Activated CD8-positive, alpha-beta memory T cell treated with anti-CD3 and anti-CD28 coated beads for 1 hour (primary cell): ENCODE measurements at places on chromosomes 11 and 22.

DNA sequence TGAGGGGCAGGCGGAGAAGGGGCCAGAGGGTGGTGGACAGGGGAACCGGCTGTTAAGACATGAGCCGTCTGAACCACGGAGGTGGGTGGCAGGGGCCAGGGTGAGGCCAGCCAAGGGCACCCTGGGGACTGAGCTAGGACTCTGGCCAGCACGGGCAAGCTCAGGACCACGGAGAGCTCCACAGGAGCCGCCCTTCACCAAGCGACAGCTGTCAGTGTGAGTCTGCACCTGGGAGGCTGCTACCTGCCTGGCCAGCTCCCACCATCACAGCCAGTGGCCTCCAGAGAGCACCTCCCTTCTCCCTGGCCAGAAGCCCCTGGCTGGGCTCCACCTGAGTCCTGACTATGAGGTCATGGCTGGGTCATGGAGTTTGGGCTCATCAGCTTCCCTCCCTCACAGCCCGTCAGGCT, 21.6 kb downstream of the MGAT3 start:
- DNase-seq: no peak

DNA sequence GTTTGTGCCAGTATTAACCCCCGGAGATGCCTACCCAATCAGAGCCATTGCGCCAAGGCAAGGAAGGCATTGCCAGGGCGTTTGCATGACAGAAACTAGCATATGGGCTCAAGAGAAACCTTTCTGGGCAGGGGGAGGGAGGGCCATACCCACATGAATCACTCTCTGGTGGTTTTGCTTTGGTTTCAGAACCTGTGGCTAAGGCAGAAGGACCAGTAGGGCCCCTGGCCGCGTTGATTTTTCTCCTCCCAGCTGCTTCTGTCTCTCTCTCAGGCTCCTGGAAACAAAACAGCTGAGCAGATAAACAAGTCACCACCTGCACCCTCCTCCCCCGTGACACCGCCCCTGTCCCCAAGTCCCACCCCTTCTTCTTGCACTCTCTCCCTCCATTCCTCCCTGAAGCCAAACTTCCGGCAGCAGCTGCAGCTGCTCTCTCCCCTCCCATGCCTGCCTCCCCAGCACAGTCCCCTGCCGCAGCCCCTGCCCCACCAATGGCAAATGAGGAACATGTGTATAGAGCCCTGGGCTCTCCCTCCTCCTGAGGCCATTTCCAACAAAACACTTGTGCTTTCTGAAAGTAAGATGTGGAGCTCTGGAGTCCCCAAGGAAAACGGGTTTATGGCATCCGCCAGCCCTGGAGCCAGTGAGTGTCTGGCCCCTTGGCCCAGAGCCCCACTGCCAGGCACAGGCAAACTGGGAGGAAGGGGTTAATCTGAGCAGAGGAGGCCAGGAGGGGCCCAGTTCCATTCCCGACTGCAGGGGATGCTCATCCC, 39.0 kb upstream of the ADA2 start:
- peak; percentile 13 for DNase-seq

DNA sequence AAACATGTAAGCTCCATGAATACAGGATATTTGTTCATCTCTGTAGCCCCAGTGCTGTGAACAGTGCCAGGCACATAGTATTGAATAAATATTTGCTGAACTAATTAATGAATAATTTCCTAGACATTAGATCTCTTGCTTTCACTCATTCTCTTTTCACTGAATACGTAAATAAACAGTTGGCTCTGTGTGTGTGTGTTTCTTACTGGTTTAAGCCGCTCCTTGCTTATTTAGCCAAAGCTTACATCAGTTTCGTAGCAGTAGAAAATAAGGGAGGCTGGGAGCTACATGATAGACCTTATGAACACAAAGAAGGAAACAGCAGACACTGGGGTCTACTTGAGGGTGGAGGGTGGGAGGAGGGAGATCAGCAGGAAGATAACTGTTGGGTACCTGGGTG, 17.2 kb downstream of the KREMEN1 start:
- no peak for DNase-seq

DNA sequence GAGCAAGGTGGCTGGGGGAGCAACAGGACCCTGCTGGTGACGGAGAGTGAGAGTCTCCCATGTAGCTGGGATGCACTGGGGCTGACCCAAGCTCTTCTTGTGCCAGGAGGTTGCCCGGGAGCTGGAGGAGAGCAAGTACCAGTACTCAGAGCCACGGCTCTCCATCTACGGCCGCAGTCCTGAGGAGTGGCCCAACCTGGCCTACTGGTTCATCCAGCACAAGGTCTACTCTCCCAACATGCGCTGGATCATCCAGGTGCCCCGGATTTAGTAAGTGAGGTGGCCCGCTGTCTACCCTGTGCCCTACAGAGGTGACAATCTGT, 40.4 kb downstream of the AMPD3 start:
- DNase-seq: no peak

GRCh38 chr11:19861171-19861570, 148.5 kb downstream of the NAV2 start:
- DNase-seq: no peak

DNA sequence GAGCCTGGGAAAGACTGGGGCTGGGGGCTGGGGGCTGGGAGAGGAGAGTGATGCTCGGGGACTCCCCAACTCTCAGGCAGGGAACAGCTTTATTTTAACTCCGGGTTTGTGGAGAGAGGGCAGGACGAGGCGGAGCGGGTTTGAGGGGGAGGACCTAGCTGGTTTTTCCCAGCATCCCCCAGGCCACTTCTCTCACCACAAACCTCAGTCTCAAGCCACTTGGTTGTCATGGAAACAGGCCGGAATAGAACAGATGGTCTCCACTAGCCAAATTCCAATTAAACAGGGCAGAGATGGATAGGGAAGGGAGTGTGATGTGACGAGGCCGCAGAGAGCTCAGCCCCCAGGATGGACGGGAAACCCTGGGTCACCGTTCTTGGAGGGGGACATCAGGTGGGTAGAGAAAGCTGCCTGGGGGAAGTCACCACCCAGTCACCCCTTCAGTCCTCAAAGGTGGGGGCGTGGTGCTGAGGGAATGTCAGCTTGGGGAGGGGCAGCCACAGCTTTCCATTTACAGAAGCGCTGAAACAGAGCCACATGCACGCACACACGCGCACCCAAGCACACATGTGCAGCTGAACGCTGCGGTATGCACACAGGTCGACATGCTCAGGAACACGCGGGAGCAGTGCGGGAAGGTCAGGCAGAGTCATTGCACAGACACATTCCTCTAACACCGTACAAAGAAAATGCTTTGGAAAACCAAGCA, 19.2 kb downstream of the NECTIN1 start:
- DNase-seq: no peak

DNA sequence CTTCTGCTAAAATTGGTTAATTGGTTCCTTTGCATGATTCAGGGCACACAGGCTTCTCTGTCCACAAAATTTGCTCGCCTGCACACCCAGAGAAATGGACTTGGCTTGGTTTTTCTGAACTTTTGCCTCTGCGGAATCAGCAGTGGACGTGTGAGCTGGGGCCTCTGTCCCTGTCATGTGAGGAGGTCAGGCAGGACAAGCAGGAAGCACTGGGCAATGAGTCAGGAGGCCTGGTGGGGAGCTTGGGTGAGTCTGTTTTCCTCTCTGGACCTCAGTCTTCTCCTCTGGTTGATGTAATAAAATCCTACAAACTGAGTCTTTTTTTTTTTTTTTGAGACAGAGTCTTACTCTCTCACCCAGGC, 10.4 kb upstream of the CELSR1 start:
- DNase-seq: no peak

- no peak for DNase-seq
Observed at GRCh38 chr11:104944076-104944475, 24.3 kb downstream of the CASP4 start.

GRCh38 chr22:24289741-24290163, 19.1 kb downstream of the SPECC1L start:
- DNase-seq: no peak

DNA sequence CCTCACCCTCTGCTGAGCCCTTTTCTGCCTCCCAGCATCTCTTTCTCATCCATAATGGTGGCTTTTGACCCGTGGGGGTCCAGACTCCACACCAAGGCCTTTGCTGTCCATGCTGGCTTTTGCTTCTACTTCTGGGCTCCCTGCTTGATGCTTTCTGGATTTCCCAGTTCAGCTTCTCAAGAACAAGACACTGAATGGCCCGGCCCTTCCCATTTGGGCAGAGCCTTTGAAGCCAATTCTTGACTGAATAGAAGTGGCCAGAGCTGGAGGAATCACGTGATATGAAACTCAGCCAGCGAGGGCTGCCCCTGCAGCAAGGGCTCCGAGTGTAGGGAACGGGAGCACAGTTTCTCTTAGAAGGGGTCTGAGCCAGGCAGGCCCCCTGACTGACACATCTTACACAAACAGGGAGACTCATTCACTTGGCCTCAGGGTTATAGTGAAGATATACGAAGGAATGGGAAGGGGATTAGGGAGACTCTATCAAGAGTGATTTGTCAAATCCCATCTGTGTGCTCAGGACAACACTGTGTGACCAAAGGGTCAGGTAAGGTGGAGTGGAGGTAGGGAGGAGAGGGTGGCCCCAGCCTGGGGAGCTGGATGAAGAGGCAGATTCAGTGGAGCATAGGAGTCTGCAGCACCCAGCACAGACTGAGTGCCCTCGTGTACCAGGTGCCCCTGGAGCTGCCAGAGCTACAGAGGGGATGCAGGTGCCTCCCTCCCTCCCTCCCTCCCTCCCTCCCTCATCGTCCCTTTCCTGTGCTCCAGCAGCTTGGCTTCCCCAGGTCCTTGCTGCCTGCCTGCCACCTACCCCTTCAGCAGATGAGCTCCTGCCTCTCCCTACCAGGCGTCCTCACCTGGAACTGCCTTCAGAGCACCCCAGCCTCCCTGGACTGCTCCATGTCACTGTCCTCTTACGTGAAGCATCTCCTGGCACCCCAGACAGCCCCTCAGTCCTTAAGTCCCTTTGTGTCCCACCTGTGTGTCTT, 106.0 kb downstream of the TRIM29 start:
- DNase-seq: no peak

- DNase-seq: no peak
Observed at GRCh38 chr11:122190768-122191167, 74.8 kb upstream of the BLID start.

DNA sequence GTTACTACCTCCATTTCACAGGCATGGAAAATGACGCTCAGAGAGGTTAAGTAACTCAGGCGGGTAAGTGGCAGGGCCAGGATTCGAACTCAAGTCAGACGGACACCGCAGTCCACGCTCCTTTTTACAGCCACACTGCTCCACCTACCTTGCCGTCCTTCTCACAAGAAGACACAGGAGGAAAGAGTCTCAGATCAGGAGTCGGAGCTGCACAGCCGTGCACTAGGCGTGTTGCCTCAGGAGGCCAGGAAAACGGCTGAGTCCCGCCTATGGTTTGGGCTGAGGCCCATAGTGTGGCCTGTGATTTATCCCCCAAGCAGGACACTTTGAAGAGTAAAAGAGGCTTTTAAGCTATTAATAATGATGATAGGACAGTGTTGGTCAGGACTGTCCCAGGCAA, 44.7 kb upstream of the CD5 start:
- no peak for DNase-seq

GRCh38 chr11:30499940-30500339, 86.2 kb downstream of the MPPED2 start:
- DNase-seq: no peak

DNA sequence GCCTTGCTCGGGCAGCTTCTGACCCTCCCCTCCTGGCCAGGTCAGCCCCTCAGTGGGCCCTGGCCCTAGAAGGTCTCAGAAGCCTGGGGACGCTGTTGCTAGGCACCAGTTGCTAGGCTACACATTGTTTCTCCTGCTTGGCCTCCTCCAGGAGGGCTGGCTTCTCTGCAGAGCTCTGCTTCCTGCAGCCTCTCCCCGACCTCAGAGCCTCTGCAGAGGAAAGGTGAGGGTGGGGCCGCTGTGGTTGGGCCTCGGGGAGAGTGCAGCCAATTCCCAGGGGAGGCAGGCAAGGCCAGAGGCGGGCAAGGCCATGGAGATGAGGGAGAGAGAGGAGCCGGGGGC, 27.6 kb upstream of the LRRC10B start:
- no peak for DNase-seq

DNA sequence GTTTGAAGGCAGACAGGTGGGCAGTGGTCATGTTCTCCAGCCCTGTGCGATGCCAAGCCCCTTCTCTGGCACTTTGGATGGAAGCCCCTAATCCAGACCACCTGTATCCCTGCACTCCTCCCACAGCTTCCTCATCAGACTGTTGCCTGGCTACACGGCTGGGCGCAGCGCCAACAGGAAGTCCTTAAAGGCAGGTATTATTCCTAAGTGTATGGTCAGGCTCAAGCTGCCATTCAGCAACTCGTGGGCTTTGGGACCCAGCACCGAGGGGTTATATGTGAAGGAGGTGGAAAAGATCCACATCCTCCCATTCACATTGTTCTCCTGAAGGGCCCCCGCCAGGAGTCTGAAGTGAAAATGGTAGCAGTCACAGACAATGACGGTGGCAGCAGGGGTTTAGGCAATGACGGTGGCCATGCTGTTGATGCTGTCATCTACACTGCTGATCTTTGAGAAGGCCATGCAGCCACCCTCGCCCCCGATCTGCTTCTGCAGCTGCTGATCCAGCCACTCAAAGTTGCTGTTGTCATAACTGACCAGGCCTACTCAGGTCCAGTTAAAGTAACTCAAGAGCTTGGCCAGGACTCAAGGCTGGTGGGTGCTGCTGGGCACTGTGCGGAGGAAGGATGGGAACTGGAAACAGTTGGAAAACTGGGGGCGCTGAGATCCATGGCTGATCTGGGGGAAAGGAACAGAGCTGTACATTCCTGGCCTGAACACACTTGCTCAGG, 27.7 kb downstream of the OR6Q1 start:
- DNase-seq: no peak

DNA sequence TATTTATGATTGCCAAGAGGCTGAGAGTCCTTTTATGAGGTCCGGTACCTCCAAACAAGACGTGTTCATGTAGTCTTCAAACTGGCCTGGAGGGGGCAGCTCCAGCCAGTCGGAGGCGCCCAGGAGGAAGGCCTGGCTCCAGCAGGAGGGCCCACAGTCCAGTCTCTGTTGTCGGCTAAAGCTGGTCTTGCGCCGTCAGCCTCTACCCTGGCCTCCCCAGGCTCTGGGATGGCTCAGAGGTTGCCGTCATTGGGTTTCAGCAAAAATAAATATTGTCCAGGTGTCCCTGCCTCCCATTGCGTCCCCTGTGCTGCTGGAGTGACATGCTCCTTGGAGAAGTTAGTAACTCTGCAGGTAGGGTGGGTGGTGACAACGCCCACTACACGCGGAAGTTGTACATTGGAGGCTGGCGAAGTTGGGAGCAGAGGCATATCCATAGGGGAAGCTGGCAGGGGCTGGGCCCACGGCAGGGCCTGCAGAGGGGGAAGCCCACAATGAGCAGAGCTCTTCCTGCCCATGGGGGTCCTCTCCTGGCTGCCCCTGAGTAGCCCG, 1.0 kb upstream of the SLC25A1 start:
- DNase-seq: no peak

DNA sequence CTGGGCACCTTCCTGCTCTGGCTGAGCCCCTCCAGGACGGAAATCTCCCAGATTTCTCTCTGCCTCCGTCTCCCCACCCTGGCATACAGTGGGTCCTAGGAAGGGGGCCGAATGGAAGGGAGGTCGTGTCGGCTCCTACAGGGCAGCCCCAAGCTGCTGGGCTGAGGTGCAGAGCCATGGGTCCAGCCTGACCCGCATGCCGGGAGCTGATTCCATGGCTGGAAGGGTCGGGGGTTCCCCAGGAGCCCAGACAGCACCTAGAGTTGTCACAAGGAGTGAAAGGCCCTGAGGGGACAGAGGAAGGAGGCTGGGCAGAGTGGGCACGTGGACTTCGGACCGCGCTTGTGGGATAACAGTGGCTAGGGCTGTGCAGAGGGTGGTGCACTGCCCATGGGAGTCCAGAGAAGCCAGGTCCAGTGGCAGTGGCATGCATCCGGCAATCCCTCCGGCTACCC, 16.5 kb downstream of the CCND1 start:
- no peak for DNase-seq
